ENCODE measurements at places on chromosomes 5 and 9.

- DNase-seq, result no peak
Observed at GRCh38 chr5:115685490-115685889, 59.7 kb upstream of the TMED7 start.

- DNase-seq, result no peak
Observed at GRCh38 chr9:34546834-34547827, 24.3 kb upstream of the ENHO start.

DNA sequence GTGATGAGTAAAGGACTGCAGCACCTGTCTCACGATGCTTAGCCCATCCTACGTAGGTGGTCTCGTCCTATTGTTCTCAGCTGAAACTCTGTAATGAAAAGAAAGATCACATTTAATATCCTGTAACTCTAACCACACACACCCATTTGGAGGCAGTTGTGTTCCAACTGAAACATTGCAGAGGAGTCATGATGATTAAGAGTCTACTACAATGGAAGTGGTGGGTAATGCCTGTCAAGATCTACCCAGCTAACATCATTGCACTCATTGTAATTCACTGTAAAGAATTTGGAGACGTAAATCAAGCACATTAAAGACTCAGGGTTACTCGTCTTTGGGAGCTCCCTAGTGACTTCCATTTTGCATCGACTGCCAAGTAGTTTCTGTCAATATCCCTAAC is 106.0 kb upstream of the PTPN3 start:
- DNase-seq, result no peak

GRCh38 chr9:113154471-113154870 is 3.7 kb downstream of the SLC31A2 start:
- no peak for DNase-seq

GRCh38 chr9:99052815-99053715 is 51.8 kb upstream of the TGFBR1 start:
- DNase-seq, result no peak

DNA sequence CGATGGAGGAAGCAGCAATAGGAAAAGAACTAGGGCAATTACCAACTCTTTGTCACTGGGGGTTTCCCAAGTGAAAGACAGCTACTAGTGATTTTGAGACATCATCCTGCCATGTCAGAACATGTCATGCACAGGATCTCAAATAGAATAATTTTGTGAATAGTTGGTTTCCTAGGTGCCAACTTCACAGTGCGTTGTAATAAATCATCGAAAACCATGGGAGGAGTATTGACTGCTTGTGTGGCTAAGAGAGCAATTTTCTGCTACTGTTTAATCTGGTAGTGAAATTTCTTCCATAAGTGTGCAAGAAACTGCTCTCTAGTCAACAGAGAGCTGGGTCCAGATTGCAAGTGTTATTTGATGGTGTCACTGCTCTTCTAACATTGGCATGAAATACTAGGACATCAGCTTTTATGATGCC is 168.6 kb downstream of the NNT start:
- DNase-seq, result no peak

- DNase-seq, result no peak
Observed at GRCh38 chr9:137396634-137397367, 26.2 kb downstream of the EXD3 start.

- DNase-seq, result no peak
Observed at GRCh38 chr5:684751-685216, 8.4 kb downstream of the TPPP start.

- no peak for DNase-seq
Observed at GRCh38 chr5:158139161-158139560, 280.2 kb upstream of the CLINT1 start.

GRCh38 chr9:130225071-130225470 is 40.5 kb upstream of the HMCN2 start:
- no peak for DNase-seq

DNA sequence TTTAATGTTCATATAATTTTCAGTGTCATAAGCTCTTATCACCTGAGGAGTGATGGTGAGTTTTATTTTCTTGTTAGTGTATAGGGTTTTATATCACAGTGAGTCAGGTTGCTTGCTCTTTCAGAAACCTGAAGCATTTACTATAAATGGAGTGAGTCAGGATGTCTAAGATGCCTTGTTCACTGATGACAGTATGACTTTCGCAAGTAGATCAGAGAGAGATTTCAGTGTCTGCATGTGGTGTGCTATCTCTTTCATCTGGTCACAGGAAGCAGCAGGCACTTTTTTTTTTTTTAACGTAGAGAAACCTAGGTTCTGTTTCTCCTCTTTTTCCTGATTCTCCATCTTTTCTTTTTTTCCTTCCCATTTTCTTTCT is 237.1 kb downstream of the DMRTA1 start:
- DNase-seq, result peak; percentile 3

DNA sequence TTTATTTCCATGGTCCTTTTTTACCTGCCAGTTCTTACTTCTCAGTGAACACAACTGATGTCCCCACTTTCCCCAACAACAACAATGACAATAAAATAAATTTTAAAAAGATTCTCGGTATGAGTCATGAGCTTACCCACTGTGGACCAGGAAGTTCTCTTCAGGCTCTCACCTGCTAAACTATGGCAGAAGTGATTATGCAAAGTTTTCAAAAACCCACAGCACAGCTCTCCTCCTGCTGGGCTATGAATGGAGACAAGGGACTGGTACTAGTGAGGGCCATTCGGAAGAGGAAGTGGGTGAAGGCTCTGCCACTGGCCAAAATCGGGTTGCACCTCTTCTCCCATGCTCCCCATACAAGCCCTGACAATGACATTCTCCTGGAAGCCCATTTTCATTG is 429.4 kb downstream of the PIK3R1 start:
- DNase-seq, result no peak

DNA sequence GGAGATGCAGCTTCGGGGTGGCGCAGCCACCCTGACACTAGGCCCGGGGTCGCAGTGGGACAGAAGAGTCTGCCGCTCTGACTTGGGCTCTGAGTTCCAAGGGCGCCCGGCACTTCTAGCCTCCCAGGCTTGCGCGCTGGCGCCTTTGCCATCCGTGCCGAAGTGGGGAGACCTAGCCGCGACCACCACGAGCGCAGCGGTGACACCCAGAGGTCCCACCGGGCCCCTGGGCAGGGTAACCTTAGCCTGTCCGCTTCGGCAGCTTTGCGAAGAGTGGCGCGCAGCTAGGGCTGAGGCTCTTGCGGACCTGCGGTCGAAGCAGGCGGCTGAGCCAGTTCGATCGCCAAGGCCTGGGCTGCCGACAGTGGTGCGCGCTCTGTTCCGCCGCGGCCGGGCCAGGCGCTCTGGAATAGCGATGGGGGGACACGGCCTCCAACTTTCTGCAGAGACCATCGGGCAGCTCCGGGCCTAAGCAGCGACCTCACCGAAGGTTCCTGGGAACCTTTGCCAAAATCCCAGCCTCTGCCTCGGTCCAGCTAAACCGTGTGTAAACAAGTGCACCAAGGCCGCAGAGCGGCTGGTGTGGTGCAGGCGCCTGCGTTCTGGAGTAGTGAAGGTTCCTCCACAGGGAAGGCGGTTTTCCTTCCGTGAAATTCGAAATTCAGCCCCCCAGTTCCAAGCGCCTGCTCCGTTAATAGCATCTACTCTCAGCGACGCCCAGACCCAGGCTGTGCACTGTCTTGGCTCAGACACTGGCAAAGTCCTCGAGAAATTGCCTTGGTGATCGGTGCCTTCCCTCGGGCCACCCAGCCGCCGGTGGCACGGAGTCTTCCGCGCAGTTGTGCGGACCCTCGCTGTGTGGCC is 7.4 kb downstream of the TLX3 start:
- DNase-seq, result no peak

- no peak for DNase-seq
Observed at GRCh38 chr5:102231693-102232619, 64.1 kb downstream of the SLCO4C1 start.

DNA sequence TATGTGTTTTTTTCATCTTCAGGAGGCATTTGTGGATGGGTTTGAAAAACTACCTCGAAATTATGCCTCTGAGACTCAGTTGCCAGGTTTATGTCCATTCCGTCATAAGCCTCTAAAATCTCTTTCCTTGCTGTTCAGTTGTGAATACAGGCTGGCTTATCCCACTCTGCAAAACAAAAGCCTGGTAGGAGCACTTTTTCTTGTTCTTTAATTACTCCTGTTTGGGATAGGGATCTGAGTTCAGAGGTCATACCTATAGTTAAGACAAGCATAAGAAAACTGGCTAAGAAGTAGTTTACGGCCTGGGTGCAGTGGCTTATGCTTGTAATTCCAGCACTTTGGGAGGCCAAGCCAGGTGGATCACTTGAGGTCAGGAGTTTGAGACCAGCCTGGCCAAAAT is 24.4 kb downstream of the ZNF131 start:
- no peak for DNase-seq

DNA sequence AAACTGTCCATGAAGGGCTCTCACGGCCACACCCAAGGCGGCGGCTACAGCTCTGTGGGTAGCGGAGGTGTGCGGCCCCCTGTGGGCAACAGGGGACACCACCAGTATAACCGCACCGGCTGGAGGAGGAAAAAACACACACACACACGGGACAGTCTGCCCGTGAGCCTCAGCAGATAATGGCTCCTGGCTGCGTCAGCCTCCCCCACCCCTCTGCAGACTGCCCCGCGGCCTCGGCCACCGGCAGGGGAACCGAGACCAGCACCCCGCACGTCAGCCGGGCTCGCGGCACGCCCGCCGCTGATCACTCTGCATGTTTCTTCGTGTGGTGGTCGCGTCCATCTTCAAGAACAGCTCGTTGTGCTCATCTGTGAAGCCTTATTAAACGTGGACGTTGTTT is 41.5 kb downstream of the TENT4A start:
- DNase-seq, result no peak

- no peak for DNase-seq
Observed at GRCh38 chr5:12460493-12461261, 556.4 kb upstream of the CTNND2 start.

GRCh38 chr9:70085241-70085640 is 41.6 kb downstream of the MAMDC2 start:
- DNase-seq, result no peak

DNA sequence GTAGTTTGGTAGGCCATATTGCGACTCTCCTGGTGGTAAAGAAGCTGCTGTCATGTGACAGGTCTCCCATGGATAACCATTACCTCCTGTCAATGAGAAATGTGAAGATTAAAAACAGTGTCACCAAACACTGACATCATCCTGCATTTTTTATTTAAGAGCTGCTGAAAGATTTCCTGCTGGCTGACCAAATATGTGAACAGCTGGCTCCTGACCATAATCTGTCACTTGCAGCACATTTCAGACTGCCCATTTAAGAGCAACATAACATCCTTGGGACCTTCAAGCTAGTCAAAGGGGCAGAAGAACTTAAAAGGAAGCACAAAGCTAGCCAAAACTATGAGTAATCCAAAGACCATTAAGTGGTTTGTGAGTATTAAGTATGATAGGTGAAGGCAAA is 288.0 kb downstream of the IZUMO3 start:
- no peak for DNase-seq

GRCh38 chr5:160341309-160341870 is 29.0 kb upstream of the CCNJL start:
- no peak for DNase-seq

GRCh38 chr5:153970496-153970895 is 68.2 kb downstream of the FAM114A2 start:
- DNase-seq, result no peak

DNA sequence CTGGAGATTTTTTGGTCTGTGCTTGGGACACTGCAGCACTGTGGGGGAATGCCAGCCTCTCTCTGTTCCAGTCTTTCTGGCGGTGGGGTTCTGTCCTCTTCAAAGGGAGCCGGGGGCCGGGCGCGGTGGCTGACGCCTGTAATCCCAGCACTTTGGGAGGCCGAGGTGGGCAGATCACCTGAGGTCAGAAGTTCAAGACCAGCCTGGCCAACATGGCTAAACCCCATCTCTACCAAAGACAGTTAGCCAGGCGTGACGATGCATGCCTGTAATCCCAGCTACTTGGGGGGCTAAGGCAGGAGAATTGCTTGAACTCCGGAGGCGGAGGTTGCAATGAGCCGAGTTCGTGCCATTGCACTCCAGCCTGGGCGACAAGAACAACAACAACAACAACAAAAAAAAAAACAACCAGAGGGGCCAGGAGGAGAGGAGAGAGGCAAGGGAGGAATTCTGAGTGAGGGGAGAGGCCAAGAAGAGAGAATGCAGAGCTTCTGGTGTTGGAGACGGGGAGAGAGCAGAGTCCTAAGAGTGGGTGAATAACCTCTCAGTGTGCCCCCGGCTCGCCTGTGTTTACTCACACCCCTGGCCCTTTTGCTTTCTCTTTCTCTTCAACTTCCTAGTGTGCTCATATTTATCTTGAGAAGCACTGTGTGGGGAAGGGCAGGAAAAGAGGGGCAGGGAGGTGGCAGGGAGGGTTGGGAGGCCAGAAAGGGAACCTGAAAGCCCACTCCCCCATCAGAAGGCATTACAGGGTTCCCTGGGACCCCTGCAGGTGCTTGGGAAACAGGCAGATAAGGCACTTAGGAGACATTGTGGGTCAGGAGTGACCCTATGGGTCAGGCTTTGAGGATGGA is 3.2 kb upstream of the SET start:
- DNase-seq, result no peak

DNA sequence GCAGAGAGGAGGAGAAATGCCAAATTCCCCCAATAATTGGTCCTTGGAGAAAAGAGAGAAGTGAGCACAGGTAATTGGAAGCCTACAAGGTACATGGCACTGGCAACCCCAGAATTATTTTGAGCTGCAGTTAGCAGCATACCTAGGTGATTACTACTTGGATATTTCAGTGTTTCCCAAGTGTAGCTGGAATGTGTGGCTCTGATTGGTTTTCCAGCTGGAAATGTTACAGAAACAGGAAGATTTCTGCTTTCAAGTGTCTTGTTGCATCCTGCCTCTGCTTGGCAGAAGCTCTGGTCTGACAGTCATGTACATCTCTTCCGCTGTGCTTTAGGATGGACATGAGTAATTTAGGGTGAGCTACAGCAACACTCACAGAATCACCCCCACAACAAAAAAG is 262.1 kb downstream of the ENC1 start:
- DNase-seq, result no peak

GRCh38 chr5:36778336-36778735 is 98.2 kb upstream of the NIPBL start:
- no peak for DNase-seq

DNA sequence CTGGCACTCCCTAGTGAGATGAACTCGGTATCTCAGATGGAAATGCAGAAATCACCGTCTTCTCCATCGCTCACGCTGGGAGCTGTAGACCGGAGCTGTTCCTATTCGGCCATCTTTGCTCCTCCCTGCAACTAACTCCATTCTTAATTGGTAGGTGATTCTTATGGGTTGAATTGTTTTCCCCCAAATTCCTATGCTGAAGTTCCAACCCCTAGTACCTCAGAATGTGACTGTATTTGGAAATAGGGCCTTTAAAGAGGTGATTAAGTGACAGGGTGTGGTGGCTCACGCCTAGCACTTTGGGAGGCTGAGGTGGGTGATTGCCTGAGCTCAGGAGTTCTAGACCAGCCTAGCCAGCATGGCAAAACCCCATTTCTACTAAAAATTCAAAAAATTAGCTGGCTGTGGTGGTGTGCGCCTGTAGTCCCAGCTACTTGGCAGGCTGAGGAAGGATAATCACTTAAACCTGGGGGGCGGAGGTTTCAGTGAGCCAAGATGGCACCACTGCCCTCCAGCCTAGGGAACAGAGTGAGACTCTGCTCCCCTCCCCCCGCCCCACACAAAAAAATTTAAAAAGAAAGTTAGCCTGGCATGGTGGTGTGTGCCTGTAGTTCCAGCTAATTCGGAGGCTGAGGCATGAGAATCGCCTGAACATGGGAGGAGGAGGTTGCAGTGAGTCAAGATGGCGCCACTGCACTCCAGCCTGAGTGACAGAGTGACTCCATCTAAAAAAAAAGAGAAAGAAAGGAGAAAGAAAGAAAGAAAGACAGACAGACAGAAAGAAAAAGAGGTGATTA is 25.2 kb upstream of the FOCAD start:
- peak; percentile 2 for DNase-seq

GRCh38 chr5:161093100-161093499 is 241.1 kb upstream of the ATP10B start:
- no peak for DNase-seq

- no peak for DNase-seq
Observed at GRCh38 chr5:171865471-171865870, 79.9 kb downstream of the SMIM23 start.

All from T1000 (cell line).